ENCODE measurements at places on chromosomes 1 and 21.

GRCh38 chr1:50502147-50502546 is 78.9 kb upstream of the DMRTA2 start:
- DNase-seq: no peak

GRCh38 chr1:22584970-22585369 is 21.7 kb downstream of the EPHA8 start:
- DNase-seq: no peak

GRCh38 chr21:31182231-31183140 is 144.2 kb upstream of the KRTAP19-8 start:
- DNase-seq: no peak

GRCh38 chr1:166975361-166976129 is at the start of gene ILDR2:
Gene ILDR2 (minus strand): TSS chr1:166975540. CDS start chr1:166975268, 272 bp downstream.
- DNase-seq: no peak

DNA sequence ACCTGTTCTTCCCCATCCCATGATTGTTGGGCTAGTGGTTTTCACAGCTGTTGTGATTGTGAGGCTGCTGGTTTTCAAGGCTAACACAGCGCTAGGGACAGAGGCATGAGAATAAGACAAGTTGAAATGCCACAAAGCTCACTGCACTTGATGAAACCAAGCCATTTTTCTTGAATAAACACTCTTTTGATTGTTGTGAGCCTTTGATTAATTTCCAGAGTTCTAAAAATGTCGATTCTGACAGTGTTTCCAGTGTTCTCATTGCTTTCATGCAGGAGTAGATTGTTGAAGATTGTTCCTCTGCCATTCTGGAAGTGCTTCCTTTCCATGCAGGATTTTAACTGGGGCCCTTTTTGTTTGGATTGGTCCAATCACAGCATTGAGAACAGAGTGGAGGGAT is 134.9 kb upstream of the GRIK3 start:
- no peak for DNase-seq

GRCh38 chr1:12038356-12039163 is 19.3 kb downstream of the MIIP start:
- DNase-seq: no peak

DNA sequence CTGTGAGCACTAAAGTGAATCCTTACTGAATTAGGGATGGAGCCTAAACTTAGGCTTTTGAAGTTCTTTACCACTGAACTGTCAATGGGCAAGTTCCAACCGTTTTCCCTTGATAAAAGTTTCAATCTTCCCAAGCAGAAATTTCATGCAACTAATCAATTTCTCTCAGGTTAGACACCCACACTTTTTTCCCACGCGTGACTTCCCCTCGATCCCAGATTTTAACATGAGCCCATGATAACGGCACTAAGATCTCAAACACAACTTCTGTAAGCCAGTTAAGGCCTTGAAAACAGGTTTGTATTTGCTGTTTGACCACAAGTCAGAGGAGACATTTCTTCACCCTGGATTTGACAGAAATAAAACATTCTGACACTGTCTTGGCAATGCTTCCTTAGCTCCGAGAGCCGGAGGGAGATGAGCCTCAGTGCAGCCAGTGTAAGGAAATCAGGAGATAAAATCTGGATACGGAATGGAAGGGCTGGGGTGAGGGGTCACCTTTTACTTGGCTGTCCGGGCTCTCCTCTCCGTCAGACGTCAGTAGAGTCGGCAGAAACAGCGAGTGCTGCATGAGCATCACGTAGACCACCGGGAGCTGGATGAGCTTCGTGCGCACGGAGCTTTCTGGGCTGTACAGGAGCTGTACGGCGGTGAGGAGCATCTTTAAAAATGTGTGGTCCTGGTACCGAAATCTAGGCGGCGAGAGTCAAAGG is 39.7 kb downstream of the MRAP start:
- DNase-seq: no peak
